ENCODE measurements at places on chromosomes 3 and 15.

DNA sequence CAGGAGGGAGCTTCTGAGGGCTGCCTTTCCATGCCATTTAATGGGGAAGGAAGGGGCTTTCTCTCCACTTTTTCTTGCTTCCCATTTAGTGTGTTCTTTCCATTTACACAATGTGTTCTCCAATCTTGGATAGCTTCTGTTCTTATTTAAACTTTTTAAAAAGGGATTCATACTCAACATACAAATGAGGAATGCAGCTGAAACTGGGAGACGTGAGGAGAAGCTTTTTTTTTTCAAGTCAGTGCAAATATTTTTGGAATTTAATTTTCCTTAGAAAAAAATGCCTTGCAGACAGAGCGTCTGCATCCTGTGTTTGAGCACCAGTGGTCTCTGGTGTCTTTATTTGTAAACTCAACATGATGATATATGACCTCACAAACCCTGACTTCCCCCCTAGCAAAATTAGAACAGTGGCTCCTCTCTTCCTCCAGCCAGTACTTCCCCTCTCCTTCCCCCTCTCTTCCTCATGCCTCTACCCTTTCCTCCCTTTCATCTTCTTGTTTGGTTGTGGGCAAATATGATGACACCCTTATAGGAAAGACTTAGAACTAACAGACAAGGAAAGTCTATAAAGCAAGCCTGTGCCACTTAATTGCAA lies 48.1 kb upstream of the PCSK6 start:
- no peak for DNase-seq

- DNase-seq: no peak
These were observed 1.1 kb downstream of the SLCO3A1 start for GRCh38 chr15:91854639-91854990.

- no peak for DNase-seq
These were observed 9.1 kb downstream of the CORO2B start for GRCh38 chr15:68587769-68588385.

DNA sequence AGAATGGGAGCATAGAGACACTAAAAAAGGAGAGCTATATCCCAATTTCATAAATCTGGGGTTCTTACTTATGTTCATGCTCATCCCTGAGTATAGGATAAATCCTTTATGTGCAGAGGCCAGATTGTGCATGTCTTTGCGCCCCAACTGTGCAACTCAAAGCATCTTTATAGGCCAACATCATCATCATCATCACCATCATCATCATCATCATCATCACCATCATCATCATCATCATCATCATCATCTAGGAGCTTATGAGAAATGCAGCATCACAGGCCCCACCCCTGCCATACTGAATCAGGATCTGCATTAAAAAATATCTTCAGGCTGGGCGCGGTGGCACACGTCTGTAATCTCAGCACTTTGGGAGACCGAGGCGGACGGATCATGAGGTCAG lies 45.5 kb downstream of the DPPA2 start:
- no peak for DNase-seq

Measured in activated T-helper 1 cell treated with anti-CD3 and anti-CD28 coated beads, Interleukin-2, amount 50 U/mL, for 16 hours (primary cell).